ENCODE measurements at places on chromosomes 3 and 15.

- no peak for DNase-seq
Measured at GRCh38 chr15:64597477-64597822, 137.1 kb downstream of the ZNF609 start.

- DNase-seq = peak; percentile 13
Measured at GRCh38 chr3:155382396-155383042, 89.0 kb upstream of the STRIT1 start.

DNA sequence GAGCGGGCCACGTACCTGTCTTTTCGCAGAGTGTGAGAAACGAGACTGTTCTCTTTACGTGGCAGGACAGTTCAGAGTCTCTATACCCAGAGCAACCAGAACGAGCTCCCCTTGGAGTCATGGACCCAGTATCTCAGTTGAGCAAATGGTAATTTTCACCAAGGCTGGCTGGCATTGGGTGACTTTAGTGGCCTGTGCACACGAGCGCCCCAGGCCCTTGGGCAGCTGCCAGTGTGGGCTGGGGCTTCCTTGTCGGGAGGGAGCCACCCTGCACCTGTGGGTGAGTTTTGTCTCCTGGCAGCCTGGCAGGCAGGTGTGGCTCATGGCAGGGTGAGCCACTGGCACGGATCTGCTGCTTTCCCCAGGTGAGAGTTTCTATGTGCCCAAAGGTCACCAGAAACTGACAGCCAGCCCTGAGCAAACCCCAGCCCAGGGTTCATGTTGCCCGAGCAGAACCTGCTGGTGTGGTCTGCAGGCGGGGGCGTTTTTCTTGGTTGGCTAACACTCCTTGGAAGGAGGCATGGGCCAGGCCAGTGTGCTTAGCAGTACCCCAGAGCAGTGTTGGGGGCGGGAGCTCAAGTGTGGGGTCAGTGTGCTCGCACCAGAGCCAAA is 135.0 kb downstream of the TJP1 start:
- no peak for DNase-seq

DNA sequence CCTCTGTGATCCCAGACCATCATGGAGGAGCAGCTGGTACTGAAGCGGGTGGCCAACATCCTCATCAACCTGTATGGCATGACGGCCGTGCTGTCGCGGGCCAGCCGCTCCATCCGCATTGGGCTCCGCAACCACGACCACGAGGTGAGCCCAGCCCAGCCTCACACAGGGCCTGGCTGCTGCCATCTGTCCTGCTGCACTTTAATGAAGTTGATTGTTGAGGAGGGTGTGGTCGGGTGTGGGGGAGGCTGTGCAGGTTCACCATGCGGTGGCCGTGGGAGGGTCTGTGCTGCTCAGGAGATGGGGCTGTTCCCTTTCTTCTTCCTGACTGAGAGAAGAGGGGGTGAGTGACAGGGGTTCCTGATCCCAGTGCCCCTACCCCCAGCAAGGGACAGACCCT is 30.6 kb downstream of the ACAD9 start:
- no peak for DNase-seq

- DNase-seq = no peak
Measured at GRCh38 chr15:90189781-90190467, 11.2 kb upstream of the SEMA4B start.

GRCh38 chr15:40436116-40436891 is 4.4 kb upstream of the BAHD1 start:
- no peak for DNase-seq

GRCh38 chr3:188531210-188531609 is 377.3 kb downstream of the LPP start:
- no peak for DNase-seq

GRCh38 chr3:42829083-42829627 is 19.9 kb downstream of the ACKR2 start:
- no peak for DNase-seq

- DNase-seq = no peak
Measured at GRCh38 chr3:89795506-89795905, 688.1 kb downstream of the EPHA3 start.

DNA sequence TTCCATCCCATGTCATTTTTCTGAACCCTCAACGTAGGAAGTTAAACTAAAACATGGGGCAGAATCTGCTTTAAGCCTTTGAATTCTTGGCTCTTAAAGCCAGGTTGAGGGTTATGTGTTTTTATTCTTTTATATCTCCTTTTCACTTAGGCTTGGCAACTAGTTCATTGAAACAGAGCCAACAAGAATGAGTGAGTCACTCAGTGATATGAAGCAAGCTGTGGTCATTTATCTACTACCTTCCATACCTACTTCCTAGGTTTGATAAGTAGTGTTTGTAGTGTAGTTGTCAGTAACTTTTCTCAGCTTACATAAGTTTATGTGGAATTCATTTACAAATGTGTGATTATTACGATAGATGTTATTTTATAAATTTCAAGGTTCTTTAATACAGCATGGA is 67.4 kb downstream of the SNRPN start:
- DNase-seq = no peak

GRCh38 chr3:194667363-194667762 is 4.6 kb downstream of the LSG1 start:
- no peak for DNase-seq

- no peak for DNase-seq
Measured at GRCh38 chr3:35643495-35643894, 4.2 kb downstream of the ARPP21 start.

DNA sequence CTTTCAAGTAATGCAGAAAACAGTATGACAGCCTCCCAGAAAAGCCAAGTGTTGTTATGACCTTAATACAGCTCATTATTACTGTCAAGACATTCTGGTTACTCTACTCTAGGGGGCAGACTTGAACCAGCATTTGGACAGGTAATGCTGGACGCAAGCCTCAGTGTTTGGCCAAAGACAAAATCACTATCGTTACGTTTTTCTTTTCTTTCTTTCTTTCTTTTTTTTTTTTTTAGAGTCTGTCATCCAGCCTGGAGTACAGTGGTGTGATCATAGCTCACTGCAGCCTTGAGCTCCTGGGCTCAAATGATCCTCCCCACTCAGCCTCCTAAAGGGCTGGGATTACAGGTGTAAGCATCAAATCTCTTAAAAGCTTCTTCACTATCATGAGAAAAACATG is 29.4 kb upstream of the TMEM45A start:
- no peak for DNase-seq

GRCh38 chr3:196513697-196514349 is 1.3 kb downstream of the SMCO1 start:
- DNase-seq = no peak

DNA sequence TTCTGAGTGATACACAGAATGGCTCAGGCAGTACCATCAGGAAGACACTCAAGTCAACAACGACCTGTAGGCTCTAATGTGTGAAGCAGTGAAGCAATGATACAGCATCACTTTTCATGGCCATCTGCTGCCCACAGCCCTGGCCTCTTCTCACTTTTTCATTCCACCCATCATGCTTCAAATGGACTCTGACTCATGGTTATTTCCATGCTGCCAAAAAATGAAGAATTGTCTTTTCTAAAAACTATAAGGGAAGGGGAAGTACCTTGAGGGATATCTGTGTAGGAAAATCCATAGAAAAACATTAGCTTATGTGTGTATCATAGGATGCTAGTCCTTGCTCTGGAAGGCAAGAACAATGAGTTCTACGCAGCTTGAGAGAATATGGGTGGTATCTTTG is 11.5 kb downstream of the HGD start:
- DNase-seq = no peak

DNA sequence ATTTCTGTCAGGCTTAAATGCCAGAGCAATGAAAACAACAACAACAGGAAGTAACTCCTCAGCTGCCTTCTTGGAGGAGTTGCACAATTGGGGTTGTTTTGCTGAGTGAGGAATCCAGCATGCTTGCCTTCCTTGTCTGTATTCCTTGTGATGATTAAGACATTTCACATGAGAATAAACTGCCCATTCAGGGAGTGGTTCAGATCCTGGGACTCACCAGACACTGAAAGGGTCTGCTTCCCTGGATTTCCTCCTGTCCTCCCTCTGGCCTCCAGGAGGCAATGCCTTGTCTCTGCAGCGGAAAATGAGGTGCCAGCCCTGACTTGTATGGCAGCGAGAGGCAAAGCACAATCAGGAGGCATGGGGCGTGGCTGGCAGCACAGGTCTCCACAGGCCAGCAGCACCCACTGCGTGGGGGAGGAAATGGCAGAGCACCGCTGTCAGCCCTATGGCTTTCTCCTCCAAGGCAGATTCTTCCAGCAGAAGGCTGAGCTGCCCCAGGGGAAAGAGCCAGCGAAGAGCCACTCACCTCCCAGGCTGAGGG is 41.5 kb downstream of the RBP2 start:
- no peak for DNase-seq

DNA sequence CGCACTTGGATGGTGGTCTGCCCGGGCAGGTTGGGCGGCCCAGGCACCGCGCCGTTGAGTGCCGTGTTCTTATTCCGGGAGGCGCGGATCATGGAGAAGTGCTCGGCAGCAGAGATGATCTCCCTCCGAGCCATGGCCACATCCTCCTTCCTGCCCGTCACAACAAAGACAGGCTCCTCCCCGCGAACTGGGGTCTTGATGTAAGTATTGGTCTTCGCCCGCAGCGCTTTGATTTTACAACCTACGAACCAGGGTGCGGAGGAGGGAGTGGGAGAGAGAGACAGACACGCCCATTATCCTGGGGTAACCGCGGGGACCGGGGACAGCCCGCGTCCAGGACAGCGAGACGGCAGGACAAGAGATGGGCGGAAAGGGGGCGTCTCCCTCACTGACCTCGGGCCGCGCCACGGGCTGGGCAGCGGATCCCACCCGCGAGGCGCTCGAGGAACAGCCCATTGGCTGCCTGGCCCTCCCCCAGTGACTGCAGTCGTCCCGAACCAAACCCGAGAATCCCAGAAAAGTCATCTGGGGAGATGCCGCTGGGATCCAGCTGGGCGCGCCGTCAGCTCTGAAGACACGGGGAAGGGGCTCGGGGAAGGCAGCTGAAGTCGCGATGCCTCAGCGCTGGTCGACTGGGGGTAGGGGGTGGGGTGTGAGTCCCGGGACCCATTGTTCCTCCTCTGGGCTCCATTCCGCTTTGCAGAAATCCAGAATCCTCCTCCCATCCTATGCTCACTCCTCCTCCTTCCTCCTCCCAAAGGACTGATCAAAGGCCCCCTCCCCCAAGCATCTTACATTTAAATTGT is 1.2 kb downstream of the MEX3B start:
- no peak for DNase-seq

DNA sequence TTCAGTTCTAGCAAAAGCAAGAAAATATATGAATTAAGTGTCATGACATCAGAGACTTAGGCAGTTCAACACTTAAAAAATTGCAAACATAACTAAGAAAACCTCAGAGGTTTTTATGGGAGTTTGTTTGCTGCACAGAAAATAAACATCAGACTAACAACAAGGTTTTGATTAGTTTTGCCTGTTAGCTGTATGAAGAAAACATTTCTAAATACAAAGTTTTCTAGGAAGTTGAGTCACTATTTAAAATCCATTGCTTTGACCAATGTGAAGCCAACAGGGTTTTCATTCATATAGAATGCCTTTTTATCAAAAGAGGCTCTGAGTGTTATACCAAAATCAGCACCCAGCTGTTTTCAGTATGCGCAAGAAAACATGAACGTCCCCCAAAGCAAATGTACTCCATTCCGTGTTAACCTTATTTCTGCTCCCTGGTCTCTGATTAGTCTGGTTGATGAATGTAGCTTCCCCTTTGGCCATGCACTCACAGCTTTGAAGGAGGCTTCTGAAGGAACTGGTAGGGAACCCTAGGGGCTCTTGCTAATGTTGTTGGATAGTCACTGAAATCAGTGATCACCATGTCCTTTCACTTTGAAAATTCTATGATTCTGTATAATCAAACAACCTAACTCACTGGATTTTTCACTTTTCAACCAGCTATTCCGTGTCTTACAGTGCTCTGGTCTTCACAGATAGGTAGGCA is 89.6 kb upstream of the TSEN2 start:
- DNase-seq = no peak

DNA sequence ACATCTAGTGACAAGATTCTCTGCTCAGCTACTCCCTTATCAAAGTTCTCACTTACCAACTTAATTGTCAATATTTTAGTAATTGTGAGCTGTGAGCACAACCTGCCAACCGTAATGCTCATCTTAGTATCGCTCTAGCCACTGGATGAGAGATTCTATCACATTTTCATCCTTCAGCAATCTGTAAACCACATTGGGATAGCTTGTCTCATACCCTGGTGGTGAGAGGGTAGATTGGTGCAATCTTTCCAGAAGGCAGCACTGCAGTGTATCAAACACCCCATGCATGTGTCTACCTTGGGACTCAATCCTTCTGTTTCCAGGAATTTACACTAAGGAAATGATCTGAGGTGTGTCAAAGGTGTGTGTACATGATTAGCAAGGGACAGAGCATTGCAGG is 18.9 kb upstream of the ATP8B4 start:
- DNase-seq = no peak

GRCh38 chr3:17894434-17895060 is 152.1 kb upstream of the TBC1D5 start:
- peak; percentile 2 for DNase-seq

DNA sequence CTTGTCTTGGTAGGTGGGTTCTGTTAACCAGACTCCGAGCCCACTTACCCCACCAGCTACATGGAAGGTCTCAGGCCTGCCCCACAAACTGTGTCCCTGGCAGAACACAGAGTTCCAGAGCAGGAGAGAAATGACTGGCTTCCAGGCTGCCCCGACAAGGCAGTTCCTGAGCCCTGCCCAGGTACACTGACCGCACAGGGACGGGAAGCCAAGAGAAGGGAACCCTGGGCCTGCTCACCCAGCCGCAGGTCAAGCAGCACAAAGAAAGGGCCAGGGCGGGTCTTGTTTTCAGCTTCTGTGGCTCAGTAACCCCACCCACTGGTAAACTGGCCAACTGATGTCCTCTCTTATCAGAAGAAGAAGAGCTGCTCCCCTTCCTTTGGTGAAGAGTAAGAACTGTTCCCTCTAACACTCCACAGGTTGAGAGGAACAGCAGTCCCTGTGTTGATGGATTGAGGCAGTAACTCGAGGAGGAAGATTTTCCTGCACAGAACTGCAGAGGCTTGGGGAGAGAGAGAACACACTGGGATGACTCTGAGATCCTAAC is 68.4 kb downstream of the CRTC3 start:
- peak; percentile 52 for DNase-seq

DNA sequence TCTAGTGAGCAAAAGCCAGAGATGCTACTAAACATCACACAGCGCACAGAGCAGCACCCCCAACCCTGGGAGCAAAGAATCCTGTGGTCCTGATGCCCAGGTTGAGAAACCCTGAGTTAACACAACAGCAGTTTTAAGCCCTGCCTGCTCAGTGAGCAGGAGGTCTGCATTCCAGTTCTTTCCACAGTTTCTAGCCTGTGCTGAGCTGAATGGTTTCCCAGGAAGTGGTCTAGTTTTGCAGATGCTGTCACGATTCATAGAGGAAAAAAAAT is 171.1 kb upstream of the PROK2 start:
- no peak for DNase-seq

GRCh38 chr15:46270481-46271147 is 635.8 kb downstream of the SQOR start:
- DNase-seq = no peak

- no peak for DNase-seq
Measured at GRCh38 chr3:177781686-177782161, 584.4 kb upstream of the TBL1XR1 start.
